ENCODE measurements at places on chromosomes 6 and 20. TPM values are rescaled to one million over a fixed set of nuclear protein-coding genes. Genes with fewer than 3 reads are reported as not detected.

Gene CCN6
- total RNA-seq, result not detected

Gene GLP1R
- total RNA-seq, result not detected

Gene GTSF1L
- total RNA-seq, result not detected

Gene MUC22
- not detected for total RNA-seq

Gene ZC3H12D
- total RNA-seq, result 43.7 TPM

Gene RIPOR3
- total RNA-seq, result not detected

Gene ARMC12
- total RNA-seq, result 0.66 TPM

Gene PCK1
- not detected for total RNA-seq

Gene GSTA1
- not detected for total RNA-seq

Gene UBE2J1
- total RNA-seq, result 37.8 TPM

Gene MCHR2
- not detected for total RNA-seq

Gene TMEM74B
- not detected for total RNA-seq

Gene SIGLEC1
- total RNA-seq, result not detected

Gene ZBTB46
- total RNA-seq, result 0.54 TPM

Gene DNAH8
- total RNA-seq, result 0.12 TPM

Gene RIN2
- not detected for total RNA-seq

Gene SNAI1
- 0.51 TPM for total RNA-seq

Gene PNPLA1
- total RNA-seq, result not detected

Gene BHLHE23
- not detected for total RNA-seq

Gene MUC21
- total RNA-seq, result not detected

Gene TSPO2
- total RNA-seq, result not detected

Gene TMX4
- 42.3 TPM for total RNA-seq

Gene OPRM1
- total RNA-seq, result not detected

Gene SLC35D3
- total RNA-seq, result not detected

Gene PPP1R3G
- not detected for total RNA-seq
